Esophagus muscularis mucosa (tissue), 4 donors: ENCODE measurements at places on chromosomes 16 and 17.

- H3K4me3 ChIP-seq = peak overlapping the region; percentile 28
- peaks cover 26% of the 10 kb centered on the region for H3K4me1 ChIP-seq
- no peaks in the 10 kb centered on the region for H3K27me3 ChIP-seq
- no peak overlapping the region for H3K27ac ChIP-seq
- no peaks in the 10 kb centered on the region for H3K36me3 ChIP-seq
Observed at GRCh38 chr17:61157246-61157886, 242.3 kb upstream of the TBX2 start.

DNA sequence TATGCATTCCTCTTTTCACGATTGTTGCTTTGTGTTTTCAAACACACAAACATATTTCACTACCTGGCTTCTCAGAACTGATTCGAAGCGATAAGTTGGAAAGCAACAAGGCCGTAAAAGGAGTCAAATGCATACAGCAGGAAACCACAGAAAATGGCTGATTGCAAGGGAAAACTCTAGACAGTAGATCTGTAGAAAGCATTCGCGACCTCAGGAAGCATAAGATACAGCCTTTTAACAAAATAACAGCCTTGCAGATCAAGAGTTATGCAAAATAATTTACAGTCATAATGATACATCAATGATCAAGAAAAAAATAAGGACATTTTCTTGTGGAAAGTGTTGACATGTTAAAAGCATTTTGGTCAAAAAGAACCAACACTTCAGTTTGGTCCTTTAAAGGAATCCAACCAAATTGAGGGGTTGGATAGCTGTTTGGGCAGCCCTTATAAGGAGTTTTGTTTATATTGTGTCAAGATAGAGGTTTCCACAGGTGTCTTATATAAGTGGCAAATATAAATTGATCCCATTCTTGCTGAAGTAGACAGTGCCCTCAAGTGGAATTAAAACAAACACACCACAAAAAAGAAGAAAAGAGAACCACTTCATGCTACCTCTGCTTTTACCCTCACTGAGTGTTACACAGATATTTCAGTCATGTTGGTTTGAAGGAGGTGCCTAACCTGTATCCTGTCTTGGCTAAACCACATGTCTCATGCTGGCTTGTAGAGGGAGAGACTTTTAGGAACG, 5.5 kb downstream of the CYLD start:
- peak overlapping the region; percentile 29 for H3K27ac ChIP-seq
- DNase-seq = no peak
- peaks cover 74% of the 10 kb centered on the region for H3K4me1 ChIP-seq
- H3K27me3 ChIP-seq = no peaks in the 10 kb centered on the region
- peaks cover 15% of the 10 kb centered on the region for H3K36me3 ChIP-seq
- H3K4me3 ChIP-seq = no peak overlapping the region

DNA sequence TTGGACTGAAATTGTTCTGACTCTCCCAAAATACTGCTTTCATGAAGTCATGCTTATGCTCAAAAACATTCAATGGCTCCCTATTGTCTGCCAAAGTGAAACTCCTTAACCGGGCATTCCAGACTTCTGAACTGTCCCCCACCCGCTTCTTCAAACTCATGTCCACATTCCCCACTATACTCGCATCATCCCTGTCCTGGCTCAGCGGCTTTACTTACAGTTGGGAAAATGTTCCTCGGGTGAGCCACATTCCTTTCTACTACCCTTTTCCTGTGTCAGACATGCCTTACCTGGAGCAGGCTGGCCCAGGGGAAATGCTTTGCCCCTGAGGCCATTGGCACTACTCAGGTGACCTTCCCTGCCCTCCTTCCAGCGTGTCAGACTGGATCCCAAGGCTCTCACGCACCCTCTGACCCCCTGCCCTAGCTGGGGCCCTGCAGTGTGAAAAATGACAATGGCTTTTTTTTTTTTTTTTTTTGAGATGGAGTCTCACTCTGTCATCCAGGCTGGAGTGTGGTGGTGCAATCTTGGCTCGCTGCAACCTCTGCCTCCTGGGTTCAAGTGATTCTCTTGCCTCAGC, 5.3 kb downstream of the CYGB start:
- no peak for DNase-seq
- H3K36me3 ChIP-seq = no peaks in the 10 kb centered on the region
- H3K27me3 ChIP-seq = peaks cover 62% of the 10 kb centered on the region
- H3K4me1 ChIP-seq = peaks cover 68% of the 10 kb centered on the region
- peak overlapping the region; percentile 82 for H3K27ac ChIP-seq
- H3K4me3 ChIP-seq = no peak overlapping the region

DNA sequence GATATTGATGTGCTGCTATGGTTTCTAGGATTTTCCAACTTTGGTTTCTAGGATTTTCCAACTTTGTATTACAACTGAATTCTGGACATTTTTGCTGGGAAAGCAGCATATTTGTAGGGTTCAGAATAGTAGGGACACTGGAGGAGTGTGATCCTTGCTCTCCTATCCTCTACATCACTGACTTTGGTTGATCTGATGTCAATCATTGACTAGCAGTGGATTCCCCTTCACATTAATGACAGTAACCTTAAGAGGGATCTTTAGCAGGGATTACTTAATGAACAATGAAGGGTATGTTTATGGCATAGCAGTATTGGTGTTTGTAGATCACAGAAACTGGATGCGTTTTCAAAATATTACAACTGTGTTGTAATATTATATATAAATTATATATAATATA, 67.4 kb downstream of the MAP2K4 start:
- DNase-seq = no peak
- no peak overlapping the region for H3K27ac ChIP-seq
- peaks cover 2% of the 10 kb centered on the region for H3K36me3 ChIP-seq
- no peak overlapping the region for H3K4me3 ChIP-seq

DNA sequence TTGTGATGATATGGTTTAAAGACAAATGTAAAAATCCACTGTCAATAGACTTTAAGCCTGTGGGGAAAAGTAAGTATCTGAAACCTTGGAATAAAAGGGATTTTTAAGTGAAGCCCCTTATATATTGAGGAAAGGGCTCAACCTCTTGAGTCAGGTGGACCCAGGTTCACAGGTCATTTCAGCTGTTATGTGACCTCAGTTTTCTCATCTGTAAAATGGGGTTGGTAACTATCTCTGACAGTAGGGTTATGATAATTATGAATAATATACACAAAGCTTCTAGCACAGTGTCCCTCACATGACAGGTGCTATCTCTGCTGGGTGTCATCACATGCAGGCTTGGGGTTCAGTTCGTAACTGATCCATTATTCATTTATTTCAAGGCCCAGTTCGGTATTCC, 57.0 kb downstream of the USP10 start:
- H3K4me1 ChIP-seq = peaks cover 26% of the 10 kb centered on the region
- no peak for DNase-seq
- no peaks in the 10 kb centered on the region for H3K27me3 ChIP-seq
- no peak overlapping the region for H3K4me3 ChIP-seq
- peaks cover 17% of the 10 kb centered on the region for H3K36me3 ChIP-seq
- H3K27ac ChIP-seq = no peak overlapping the region

- no peaks in the 10 kb centered on the region for H3K27me3 ChIP-seq
- H3K4me1 ChIP-seq = no peaks in the 10 kb centered on the region
- H3K4me3 ChIP-seq = no peak overlapping the region
- H3K27ac ChIP-seq = no peak overlapping the region
Observed at GRCh38 chr16:59114790-59115189, 380.7 kb upstream of the GOT2 start.

DNA sequence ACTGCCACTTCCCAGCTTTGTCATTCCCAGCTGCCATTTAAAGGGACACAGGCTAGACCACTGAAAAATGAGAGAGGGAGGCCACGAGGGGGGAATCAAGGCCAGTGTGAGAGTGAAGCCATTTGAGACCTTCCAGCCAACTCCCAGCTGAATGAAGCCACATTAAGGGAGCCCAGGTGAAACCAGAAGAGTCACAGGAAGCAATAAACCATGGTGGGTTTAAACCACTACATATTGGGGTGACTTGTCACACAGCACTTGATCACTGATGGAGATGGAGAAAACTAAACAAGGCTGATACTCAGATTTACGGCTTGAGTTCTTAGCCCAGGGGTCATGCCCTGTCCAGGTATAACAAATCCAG, 2.8 kb upstream of the NUBP1 start:
- no peaks in the 10 kb centered on the region for H3K27me3 ChIP-seq
- H3K27ac ChIP-seq = no peak overlapping the region
- peaks cover 44% of the 10 kb centered on the region for H3K4me1 ChIP-seq
- DNase-seq = no peak
- H3K4me3 ChIP-seq = no peak overlapping the region

- no peaks in the 10 kb centered on the region for H3K27me3 ChIP-seq
- no peaks in the 10 kb centered on the region for H3K36me3 ChIP-seq
- no peak for DNase-seq
- peaks cover 30% of the 10 kb centered on the region for H3K4me1 ChIP-seq
- peak overlapping the region; percentile 32 for H3K4me3 ChIP-seq
Observed at GRCh38 chr17:57604771-57605674, 140.1 kb downstream of the CCDC182 start.

DNA sequence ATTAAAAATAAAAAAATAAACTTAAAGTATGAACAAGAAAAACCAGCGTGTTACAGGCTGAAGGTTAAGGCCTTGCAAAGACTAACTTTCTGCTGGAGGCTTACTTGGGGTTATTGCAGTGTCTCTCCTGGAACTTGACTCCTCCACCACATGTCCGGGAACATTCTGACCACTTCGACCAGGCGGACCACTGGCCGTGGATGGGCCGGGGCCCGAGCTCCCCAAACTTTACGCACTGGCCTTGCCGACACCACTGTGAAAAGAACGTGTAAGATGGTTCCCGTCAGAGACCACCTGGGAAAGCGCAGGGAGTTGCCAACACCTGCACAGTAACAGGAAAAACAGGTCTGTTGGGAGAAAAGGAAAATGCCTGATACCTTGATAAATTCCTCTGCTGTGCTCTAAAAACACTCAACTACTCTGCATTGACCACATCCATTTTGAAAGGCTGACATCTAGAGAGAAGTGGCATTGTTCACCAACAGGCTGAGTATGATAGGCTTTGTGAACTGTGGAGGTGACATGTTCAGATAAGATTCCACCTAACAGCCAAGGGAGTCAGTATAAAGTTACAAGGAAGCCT, 99.1 kb downstream of the ADAMTS18 start:
- no peak overlapping the region for H3K4me3 ChIP-seq
- no peaks in the 10 kb centered on the region for H3K36me3 ChIP-seq
- no peak for DNase-seq
- no peak overlapping the region for H3K27ac ChIP-seq
- no peaks in the 10 kb centered on the region for H3K27me3 ChIP-seq
- no peaks in the 10 kb centered on the region for H3K4me1 ChIP-seq

GRCh38 chr17:42775534-42776098, 2.4 kb downstream of the VPS25 start:
- peaks cover 16% of the 10 kb centered on the region for H3K4me1 ChIP-seq
- no peak overlapping the region for H3K4me3 ChIP-seq
- DNase-seq = no peak
- H3K27me3 ChIP-seq = peaks cover 9% of the 10 kb centered on the region
- H3K27ac ChIP-seq = no peak overlapping the region

DNA sequence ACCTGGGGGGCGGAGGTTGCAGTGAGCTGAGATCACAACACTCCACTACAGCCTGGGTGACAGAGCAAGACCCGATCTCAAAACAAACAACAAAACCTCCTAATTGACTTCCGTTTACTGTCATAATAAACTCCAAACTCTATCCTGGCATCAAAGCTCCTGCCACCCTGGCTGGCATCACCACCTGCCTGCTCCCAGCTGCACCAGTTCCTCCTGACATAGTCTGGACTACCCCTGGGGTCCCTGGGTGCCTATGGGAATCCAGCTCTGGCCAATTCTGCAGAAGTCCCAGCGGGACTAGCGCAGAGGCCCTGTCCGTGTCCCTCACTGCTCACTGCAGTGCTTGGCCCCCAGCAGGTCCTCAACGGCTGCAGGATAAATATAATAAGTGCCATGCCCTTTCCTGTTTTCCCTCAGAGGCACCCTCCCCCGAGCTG, 723 bp downstream of the NTHL1 start:
- peaks cover 67% of the 10 kb centered on the region for H3K4me1 ChIP-seq
- H3K4me3 ChIP-seq = peak overlapping the region; percentile 74
- H3K27me3 ChIP-seq = no peaks in the 10 kb centered on the region
- peak overlapping the region; percentile 81 for H3K27ac ChIP-seq
- DNase-seq = no peak

DNA sequence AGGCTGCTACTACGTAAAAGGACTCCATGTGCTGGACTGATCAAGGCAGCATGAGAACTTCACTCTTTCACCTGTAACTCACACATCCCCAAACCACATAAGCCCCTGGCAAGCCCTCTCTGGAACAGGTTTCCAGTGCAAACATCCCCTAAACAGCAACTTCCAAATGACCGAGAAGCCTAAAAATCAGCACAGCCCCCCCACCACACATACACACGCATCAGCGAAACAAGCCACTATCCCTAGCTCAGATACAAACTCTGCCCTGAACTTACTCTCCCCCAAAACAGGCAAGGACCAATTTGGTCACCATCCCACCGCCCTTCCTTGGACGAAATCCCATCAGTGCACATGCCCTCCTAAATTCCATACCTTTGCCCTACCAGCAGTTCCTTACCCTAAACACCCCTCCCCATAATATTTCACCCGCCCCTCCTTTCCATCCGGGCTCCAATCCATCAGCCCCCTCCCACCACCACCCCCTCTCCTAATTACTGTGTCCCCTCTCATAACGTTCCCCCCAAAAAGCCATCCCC, 735 bp downstream of the LSM12 start:
- no peaks in the 10 kb centered on the region for H3K27me3 ChIP-seq
- DNase-seq = no peak
- peak overlapping the region; percentile 95 for H3K27ac ChIP-seq

DNA sequence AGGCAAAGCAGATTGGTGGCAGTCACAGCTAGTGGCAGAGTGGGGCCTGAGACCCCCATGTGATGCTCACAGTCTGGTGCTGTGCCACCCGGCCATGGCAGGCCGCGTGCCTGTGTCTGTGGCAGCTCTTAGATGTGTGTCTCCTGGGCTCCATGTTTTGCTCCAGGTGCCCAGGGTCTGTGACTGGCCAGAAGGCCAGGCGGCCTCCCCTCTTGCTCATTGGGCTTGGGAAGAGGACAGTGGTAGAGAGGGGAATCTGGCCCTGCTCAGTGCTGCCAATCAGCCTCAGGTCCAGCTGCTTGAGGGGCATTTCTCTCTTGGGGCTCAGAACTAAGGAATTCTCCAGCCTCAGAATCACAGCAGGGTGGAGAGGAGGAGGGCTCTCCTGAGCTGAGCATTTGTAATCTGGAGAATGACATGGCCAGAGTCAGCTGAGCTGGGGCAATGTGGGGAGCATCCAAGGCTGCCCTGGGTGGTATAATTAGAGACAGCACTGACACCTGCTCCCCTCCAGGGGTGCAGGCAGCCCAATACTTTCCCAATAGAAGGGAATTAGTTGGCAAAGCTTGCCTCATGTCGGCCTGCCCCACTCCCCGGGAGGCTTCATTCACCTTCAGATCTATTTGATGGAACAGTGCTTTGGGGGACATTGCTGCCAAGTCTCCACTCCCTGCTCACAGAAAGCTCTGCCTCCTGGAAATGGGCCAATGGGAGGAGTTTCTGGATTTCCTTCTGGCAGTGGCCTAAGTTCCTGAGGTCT, 2.7 kb upstream of the LASP1NB start:
- H3K27me3 ChIP-seq = no peaks in the 10 kb centered on the region
- peak; percentile 93 for DNase-seq
- peaks cover 69% of the 10 kb centered on the region for H3K4me1 ChIP-seq
- H3K4me3 ChIP-seq = no peak overlapping the region
- peak overlapping the region; percentile 79 for H3K27ac ChIP-seq
